AG04449 (cell line): ENCODE measurements at places on chromosomes 1 and 21.

- no peak for DNase-seq
These were observed 363.1 kb upstream of the ADGRL2 start for GRCh38 chr1:81437649-81438048.

DNA sequence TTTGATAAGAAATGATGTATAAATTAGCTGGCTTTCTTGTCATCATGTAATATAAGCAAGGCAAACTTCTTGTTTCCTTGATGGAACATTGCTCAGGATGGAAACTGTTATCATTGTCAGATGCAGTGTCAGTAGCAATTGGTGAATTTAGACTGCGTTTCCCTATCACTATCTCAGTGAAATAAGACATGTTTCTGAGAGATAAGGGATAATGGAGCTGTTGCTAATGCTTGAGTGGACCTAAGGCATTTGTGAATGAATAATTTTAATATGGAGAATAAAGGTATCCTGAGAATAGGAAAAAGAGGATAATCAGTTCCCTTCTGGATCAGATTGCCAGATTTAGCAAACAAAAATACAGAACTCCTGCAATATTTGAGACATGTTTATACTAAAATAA, 160.9 kb downstream of the HLX start:
- DNase-seq: no peak

DNA sequence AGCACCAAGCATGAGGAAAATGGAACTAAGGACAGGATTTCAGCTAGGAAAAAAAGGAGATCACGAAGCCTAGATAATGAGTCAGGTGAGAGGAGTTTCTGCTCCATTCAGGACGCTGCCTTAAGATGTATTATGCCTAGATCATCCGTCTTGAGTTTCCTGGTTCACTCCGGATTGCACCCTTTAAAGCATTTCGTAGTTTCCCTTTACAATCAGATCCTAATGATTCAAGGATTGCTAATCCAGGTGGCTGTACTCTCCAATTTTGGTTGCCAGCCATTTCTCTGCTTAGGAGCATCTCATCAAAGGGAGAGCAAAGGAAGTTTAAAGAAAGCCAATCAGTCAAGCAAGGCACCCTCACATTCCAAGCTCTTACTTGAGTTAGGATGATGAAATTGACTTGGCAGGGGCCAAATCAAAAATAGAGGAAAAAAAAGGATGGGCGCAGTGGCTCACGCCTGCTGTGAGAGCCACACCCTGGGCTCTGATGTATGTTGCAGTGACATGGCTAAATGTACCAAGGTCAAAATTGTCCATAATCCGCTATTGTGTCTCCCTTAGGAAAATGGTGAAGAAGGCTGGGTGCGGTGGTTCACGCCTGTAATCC, 156.9 kb upstream of the SOD1 start:
- no peak for DNase-seq

DNA sequence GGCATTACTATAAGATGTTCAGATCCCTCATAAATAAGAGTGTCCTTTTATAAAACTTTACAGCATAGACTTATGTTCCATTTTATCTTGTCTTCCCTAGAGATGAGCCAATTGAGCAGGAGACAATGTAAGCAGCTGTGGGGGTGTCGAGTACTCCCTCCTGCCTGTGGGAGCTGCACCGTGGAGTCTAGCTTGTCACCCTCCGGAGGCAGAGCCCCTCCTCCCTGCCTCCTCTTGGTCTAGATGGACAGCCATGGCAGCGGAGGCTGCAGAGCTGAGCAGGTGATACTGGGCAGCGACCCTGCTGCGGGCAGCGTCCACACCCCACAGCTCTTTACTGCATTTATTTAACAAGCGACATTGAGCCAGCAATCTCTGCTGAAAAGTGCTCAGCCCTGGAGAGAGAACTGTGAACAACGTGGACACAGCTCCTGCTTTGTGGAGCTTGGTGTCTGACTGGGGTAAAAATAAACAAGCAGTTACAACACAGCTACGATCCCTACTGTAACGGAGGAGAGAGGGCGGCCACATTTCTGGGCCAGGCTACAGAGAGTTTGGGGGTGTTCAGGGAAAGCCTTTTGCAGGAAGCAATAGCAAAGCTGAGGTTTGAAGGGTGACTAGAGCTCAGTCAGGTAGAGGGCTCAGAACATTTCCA, 12.8 kb upstream of the KIF21B start:
- DNase-seq: no peak

- no peak for DNase-seq
These were observed 27.1 kb upstream of the COL18A1 start for GRCh38 chr21:45377866-45378257.

GRCh38 chr1:65952696-65953095, 160.0 kb downstream of the PDE4B start:
- DNase-seq: no peak

DNA sequence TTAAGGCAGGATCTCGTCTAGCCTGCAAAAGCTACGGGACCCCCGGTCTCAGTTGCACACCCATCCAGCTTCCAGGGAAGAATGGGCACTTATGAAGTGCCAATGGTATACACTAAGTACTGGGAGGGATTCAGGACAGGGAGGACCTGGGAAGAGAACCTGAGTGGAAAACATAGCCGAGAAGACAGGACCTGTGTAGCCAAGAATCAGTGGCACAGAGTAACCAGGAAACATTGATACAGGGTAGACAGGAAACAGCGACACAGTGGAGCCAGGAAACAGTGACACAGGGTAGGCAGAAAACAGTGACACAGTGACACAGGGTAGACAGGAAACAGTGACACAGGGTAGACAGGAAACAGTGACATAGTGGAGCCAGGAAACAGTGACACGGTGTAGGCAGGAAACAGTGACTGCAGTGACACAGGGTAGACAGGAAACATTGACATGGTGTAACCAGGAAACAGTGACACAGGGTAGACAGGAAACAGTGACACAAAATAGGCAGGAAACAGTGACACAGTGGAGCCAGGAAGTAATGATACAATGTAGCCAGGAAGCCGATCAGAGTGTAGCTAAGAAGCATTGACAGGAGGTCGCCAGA, 138.0 kb upstream of the ARHGEF16 start:
- DNase-seq: no peak

DNA sequence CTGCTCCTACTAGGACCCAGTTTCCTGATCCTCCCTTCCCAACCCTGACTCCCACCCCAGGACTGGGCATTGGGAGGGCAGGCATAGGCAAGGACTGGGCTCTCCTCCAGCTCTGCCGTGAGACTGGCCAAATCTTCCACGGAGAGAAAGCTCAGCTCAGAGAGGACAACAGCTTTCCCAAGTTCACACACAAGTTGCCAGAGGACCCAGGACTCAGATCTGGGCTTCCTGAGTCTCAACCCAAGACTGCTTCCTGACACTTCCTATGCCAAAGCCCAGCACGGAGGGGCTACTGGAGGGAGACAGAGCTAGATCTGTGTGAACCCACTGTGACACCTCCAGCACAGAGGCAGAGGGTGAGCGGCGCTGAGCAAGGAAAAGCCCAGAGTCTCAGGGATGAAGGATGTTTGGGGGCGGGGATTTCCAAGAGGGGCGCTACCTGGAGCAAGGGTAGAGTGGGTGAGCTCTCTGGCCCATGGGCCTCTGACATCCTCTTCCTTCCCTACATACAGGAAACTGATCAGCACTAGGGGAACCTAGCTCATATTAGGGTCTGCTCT, 7.1 kb downstream of the PDZK1IP1 start:
- DNase-seq: no peak

DNA sequence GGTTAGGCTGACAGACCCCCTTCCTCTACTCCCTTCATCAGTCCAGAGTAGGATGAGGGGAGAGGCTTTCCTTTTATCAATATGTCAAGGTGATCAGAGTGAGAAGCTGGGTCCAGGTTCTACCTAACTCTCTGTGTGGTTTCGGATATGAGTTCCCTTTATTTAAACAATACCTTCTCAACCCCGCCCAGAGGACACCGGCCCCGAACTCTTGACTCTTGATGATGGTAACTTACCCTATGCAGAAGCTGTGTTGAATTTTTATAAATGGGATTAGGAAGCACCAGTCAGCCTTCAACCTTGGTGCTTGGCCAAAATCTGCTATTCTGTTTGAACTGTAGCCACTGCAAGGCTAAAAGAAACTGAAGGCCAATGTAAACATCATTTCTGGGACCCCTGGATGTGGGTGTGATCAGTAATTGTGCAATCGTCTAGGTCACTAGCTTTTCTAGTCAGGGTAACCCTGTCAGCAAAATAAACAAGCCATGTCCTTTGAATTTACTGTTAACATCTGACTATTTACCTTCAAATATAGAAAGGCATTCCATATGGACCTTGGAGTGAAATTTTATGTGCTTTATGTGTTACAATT, 398.3 kb downstream of the SEC16B start:
- no peak for DNase-seq

DNA sequence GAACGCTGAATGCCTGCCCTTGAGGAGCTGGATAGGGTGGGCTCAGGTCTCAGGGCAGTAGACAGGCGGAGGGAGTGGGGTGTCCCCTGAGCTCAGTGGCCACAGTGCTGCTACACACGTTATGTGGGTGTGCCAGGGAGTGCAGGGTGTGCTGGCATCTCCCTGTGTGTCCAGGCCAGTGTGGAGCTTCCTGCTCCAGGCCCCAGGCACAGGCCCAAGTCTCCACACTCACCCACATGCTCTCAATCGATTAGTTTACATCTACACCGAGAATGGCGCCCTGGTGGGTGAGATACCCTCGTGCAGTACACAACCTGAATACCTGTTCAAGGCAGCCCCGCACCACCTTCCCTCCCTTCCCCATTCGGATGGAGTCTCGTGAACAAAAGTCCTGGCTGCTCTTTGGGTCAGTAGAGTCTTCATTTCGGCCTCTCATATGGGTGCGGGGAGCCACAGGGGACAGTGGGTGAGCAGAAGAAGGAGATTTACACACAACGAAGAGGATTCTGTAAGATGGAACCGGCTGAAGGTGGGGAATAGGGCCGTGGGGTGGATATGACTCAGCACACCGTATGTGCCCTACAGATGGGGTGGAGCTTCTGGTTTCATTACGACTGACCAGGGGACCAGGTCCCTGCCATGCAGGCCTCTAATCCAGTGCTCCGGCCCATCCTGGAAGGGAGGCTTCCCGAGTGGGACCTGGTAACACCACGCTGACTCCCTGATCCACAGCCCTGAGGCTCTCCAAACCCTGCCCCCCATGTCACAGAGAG, 93.3 kb downstream of the SPSB1 start:
- no peak for DNase-seq

GRCh38 chr1:205760606-205761005, 10.6 kb upstream of the NUCKS1 start:
- DNase-seq: no peak
